GM03348 (cell line): ENCODE measurements at places on chromosomes 4 and X.
A peak's percentile ranks its signal among the peaks of the same experiment; 100 is the strongest.

- no peak for DNase-seq
Measured at GRCh38 chr4:44145868-44146267, 302.7 kb downstream of the KCTD8 start.

DNA sequence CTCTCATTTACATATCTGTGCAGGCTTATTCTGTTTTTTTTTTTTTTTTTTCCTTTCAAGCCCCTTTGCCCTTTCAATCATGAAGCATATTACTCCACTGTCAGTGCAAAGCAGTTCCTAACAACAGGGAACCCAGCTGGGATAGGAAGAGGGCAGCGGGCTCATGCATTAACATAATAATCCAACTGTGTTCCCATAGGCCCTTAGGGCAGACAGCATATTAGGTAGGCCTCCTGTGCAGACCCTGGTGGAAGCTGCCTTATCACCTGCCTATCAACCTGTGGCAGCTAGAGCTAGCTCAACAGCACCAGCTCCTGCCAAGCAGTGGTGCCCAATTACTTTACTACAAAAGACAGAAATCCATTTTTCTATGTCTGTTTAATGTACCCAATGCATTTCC lies 49.3 kb downstream of the SLC10A7 start:
- DNase-seq, result no peak

GRCh38 chr4:109390115-109390768 lies 43.4 kb upstream of the SEC24B start:
- DNase-seq, result no peak

- DNase-seq, result no peak
Measured at GRCh38 chr4:159051245-159052071, 51.4 kb upstream of the RAPGEF2 start.

GRCh38 chr4:74934016-74934831 lies 1.3 kb downstream of the PARM1 start:
- peak; percentile 41 for DNase-seq

- no peak for DNase-seq
Measured at GRCh38 chr4:175784986-175785525, 27.0 kb downstream of the GPM6A start.

GRCh38 chr4:116639070-116639577 lies 446.3 kb downstream of the TRAM1L1 start:
- no peak for DNase-seq

- peak; percentile 80 for DNase-seq
Measured at GRCh38 chr4:83074086-83074704, 39.2 kb downstream of the COPS4 start.

- peak; percentile 33 for DNase-seq
Measured at GRCh38 chr4:80153874-80154544, 43.3 kb upstream of the PRDM8 start.

DNA sequence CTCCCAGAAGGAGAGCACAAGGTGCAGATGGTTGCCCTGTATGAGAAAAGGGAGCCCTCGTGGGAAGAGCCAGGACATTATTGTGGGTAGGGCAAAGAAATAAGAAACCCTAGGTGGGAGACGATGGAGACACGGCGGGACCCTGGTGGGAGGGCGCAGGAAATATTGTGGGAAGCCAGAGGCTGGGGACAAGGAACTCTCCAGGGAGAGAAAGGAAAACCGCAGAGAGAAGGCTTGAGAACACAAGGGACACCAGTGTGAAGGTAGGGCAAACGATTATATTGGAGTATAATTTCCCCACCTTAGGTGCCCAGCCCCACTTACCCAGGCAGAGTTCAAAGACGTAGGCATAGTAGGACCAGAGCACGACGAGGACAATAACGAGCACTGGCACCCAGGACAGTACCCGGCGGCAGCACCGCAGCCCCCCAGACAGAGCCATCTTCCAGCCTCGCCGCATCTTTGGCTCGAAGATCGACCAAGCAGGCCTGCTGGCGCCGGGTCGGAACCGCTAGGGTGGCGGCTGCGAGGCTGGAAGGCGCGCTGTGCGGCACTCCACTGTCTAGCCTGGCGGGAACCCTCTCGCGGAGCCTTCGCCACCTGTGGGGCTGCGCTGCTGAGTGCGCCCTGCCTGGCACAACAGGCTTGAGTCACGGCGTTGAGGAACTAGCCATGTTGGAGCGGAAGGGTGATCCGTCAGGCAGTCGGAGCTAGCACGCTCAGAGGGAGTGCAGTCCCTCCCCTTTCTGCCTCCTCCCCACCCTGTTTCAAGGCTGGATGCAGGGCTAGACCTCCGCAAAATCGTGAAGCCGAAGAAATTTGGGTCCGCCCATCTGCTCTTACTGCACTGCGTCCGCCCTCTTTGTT lies at the start of gene ZDHHC15:
Gene ZDHHC15, minus strand, starts transcription at position 473 of the 867 bp plus-strand sequence. Its CDS starts 13 bp downstream, at position 460.
- DNase-seq, result peak; percentile 34

DNA sequence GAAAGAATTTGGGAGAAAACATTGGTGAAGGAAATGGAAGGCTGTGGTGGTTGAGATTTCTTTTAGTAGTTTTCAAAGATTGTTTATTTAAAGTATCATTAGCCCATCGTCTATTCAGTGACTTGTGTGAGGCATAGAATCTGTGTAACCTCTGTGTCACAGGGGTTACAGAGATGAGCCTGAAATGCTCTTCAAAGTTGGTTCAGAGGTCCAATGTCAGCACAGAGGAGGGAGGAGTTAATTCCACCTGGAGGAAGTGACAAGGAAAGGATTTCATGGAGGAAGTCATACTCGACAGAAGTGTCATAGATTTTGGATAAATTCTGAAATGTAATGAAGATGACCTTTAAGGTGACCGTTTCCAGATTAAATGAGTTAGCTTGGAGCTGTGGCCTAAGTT lies 8.2 kb downstream of the MAOA start:
- DNase-seq, result no peak

DNA sequence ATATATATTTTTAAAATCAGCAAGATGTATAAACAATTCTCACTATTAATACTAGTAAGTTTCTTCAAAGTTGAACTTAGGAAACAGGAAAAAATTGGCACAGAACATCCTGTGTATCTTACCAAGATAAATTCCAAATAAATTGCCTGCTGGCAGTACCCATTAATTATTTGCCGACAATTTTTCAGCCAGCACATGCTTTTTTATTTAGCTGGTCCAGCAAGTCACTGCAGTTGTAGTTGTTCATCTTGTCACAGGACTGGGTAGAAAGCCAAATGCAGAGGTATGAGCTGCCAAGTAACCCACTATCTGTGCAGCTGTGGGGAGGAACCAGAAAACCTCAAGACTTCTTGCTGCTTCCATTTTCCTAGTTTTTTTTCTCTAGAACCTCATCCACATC lies 113.4 kb downstream of the PACRGL start:
- DNase-seq, result no peak

DNA sequence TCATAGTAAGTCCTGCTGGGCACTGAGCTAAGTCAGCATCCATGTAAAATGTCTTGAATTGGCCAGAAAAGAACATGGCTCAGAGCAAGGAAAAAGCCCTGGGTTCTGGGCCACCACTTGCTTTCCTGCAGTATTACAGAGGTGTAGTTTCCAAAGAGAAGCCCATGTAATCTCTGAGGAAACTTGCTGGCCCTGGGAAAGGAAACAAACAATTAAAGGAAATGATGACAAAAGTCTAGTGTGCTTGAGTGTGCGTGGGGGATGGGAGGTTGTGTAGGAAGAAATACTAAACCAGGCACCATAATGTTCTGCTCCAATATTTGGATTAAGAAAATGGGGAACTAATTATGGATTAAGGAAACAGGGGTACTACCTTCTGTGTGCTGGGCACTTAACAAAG lies 39.5 kb upstream of the SMIM10L2A start:
- DNase-seq, result no peak

DNA sequence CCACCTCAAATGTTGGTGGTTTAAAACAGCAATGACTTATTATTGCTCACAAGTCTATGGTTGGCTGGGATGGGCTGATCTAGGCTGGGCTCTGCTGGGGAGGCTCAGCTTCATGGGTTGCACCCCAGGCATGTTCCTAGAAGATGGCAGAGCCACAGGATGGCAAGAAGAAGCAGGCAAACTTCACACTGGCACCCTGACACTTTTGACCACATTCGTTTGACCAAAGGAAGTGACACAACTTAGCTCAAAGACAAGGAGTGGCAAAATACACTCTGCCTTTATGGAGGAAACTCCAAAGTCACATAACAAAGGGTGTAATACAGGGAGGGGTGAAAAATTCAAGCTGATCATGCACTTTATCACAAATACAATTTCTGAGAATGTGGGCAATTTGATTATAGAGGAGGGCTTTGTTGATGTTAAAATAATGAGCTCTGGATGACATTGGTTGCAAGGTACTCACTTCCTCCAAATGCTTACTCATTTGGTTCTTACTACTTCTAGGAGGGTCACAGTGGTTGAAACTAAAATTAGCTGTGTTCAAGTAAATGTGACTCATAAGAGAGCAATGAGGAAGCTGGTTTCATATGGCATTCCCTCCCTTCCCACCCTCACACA lies 249.2 kb upstream of the RPS6KA3 start:
- DNase-seq, result peak; percentile 47

- no peak for DNase-seq
Measured at GRCh38 chr4:113901994-113902787, 77.3 kb downstream of the ARSJ start.
